ENCODE measurements at places on chromosomes 1 and 21. TPM values are rescaled to one million over a fixed set of nuclear protein-coding genes. Genes with fewer than 3 reads are reported as not detected.

IL20 gene
- total RNA-seq, result not detected

DFFA gene
- 26.1 TPM for total RNA-seq

INPP5B gene
- 4.7 TPM for total RNA-seq

CD84 gene
- not detected for total RNA-seq

ZNHIT6 gene
- total RNA-seq, result 19.6 TPM

LRRIQ3 gene
- 0.82 TPM for total RNA-seq

TNNI3K gene
- total RNA-seq, result not detected

ZNF648 gene
- total RNA-seq, result not detected

GGPS1 gene
- total RNA-seq, result 25.4 TPM

FOXO6 gene
- total RNA-seq, result 0.49 TPM

TRIM63 gene
- total RNA-seq, result not detected

EPHA8 gene
- total RNA-seq, result not detected

ZNF695 gene
- 3.4 TPM for total RNA-seq

All from A549 treated with DMSO at 1 μM for 4 hours (cell line).